ENCODE measurements at places on chromosomes 7 and 10.

DNA sequence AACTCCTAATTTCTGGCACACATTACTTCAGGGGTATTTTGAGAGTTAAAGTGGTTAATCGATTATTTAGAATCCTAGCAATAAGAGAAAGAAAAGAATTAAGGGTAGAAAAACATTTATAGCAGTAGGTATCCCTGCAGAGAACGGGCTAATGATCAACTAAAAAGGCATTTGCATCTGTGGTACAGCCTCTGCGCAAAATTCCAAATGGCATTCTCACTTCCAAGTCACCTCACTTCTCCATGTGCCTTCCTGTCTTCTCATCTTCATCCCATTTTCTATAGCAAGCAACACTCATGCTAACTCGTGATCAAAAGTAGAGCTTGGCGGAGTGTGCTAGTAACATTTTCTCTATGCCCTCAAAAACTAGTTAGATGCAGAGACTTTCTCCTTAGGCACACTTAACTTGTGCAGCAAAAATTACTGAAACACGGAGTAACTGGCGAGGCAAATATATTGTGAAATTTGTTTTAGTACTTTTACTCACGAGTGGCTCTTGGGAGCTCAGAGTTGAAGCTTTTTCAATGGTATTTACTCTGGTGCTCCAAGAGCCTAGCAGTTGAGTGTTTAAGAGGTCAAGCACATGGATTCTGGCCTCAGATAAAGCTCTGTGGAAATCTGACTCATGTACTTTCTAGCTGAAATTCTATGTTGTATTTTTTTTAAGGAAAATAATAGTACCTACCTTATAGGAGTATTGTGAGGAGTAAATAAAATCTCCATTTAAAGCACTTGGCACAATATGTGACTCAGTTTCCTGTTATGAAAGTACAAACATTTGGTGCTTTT lies 65.1 kb downstream of the MET start:
- no peak for DNase-seq

DNA sequence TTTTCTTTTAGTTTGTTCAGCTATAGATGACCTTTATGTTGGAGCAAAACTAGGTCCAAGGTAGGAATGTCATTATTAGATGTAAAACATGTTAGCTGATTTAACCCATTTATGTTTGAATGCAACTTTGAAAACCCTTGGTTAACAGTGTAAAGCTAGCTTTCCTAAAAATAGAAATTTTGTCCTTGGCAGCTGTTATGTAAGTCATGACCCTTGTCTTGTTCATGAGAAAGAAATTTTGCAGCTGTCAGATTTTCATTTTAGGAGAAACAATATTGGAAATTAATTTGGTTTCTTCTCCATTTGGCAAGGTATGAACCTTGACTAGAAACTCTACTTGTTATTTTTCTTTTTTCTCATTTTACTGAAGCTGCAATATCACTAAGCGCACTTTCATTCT lies 23.9 kb upstream of the CCAR1 start:
- no peak for DNase-seq

GRCh38 chr7:123231021-123232000 lies 31.5 kb upstream of the SLC13A1 start:
- no peak for DNase-seq

GRCh38 chr7:129009437-129009836 lies 45.5 kb downstream of the TNPO3 start:
- no peak for DNase-seq

DNA sequence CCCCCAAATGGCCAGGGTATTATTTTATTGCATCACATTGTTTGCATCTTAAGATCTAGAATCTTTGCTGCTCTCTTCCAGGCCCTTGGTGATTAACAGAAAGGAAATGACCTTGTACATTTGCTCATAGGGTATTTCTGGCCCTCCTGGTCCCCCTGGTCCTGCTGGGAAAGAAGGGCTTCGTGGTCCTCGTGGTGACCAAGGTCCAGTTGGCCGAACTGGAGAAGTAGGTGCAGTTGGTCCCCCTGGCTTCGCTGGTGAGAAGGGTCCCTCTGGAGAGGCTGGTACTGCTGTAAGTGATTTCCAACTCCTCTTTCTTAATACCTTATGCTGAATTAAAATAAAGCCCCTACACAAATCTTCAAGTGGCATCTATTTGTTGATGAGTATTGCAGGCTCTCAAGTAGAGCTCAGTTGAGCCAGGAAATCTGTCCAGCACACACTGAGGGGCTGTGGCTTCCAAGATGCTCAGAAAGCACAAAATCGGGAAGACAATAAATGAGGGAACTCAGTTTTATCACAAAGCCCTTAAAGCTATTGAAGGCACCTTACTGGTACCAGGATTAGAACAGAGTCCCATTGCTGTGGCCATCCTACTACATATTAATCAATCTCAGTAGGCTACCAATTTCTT lies 28.2 kb downstream of the COL1A2 start:
- no peak for DNase-seq

GRCh38 chr10:43922335-43923280 lies 273.9 kb upstream of the ZNF32 start:
- DNase-seq = no peak

GRCh38 chr10:33189808-33190207 lies 144.7 kb downstream of the NRP1 start:
- DNase-seq = no peak

GRCh38 chr7:99365318-99366141 lies 9.0 kb upstream of the ARPC1B start:
- peak; percentile 69 for DNase-seq

- no peak for DNase-seq
Observed at GRCh38 chr7:22814261-22815208, 8.1 kb downstream of the TOMM7 start.

DNA sequence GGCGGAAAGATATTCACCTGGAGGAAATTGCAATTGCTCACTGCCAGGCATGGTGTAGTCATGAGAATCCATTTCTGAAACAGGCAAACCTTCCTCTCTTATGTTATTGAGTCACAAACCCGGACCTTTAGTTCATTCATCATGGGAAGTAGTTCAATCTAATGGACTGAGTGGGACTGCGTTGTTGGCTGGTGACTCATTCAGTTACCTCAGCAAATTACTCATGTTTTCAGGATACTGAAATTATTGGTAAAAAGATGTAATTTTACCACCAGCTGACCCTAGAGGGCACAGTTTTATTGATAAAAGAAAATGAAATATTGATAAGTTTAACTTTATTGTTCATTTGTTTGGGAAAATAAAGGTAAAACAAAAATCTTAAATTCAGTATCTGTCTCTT lies 1194.4 kb upstream of the SORCS1 start:
- DNase-seq = no peak

Measured in activated CD4-positive, alpha-beta T cell treated with anti-CD3 and anti-CD28 coated beads, Interleukin-2, amount 10 ng/mL, durations not matched to agents 7 days and 5 days (primary cell).